Naive B cell (primary cell): ENCODE measurements at places on chromosomes 1 and 21.
A peak's percentile ranks its signal among the peaks of the same experiment; 100 is the strongest.

DNA sequence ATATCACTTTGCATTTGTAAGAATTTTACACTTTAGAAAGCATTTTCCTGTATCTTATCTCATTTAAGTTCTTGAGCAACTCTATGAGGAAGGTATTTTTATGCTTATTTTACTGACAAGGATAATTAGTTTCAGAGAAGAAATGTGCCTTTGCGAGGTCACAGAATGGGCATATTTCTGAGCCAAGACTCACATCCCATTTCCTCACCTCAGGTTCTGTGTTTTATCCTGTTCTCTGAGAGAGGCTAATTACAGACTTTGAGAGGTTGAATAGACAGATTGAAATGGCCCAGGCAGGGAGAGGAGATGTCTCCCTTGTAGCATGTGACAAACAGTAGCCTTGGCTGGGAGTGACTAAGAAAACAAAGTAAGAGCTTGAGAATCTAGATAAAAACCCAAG lies 39.1 kb upstream of the ZC3H11B start:
- no peak for DNase-seq

DNA sequence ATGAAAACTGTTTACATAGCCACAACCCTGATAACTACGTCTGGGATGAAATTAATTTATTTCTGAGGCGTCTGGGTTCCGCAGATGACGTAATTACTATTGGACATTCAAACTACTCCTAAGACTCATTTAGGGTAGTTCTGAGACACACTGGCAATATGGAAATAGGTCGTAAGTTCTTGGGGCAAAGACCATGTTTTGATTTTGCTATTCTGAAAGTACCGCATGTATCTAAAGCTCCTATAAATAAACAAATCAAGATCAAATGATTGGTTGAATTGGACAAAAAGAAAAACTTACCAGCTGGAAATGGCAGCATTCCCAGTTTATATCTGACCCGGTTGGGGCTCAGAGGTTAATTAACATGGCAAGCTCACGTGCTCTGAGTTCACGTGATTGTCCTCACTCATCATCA lies 74.3 kb downstream of the DHRS3 start:
- no peak for DNase-seq

DNA sequence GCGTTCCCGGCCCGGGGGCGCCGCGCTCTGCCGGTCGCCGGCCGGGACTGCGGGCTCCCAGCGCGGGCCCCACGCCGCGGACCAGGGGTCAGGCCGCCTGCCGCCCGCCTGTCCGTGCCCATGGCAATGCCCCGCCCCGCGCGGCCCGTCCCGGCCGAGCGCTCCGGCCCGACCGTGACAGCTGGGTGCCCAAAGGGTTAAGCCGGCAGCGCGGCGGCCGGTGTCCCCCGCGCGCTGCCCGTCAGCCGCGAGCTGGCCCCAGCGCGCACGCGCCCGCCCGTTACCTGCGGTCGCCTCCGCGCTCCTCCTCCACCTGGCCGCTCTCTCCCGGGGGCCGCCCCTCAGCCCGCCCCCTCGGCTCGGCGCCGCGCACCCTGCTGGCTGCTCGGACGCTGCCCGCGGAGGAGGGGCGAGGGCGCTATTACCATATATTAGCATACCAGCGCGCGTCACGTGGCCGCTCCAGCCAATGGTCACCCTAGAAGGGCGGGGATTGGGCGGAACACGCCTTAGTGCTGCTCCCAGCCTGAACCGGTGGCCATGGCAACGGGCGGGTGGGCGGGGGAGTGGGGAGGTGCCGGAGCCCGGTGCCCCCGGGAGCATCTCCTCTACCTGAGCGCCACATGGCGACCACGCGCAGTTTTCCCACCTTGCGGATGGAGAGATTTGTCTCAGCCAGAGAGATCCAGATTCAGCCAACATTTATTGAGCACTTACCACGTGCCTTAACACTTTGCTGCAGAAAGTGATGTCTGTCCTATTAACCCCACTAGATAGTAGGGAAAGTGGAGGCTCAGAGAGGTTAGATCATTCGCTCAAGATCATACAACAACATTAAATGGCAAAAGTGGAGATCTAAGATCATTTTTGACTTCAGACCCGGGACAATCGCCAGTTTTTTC lies at the start of gene PHC2:
Gene PHC2, minus strand, starts transcription at position 404 of the 902 bp plus-strand sequence. CDS start 55,556 bp downstream, outside the sequence.
- peak; percentile 91 for DNase-seq

- DNase-seq: no peak
Measured at GRCh38 chr1:41025979-41026819, 4.7 kb upstream of the SLFNL1 start.

- no peak for DNase-seq
Measured at GRCh38 chr1:217392441-217392840, 238.4 kb downstream of the GPATCH2 start.
